ENCODE measurements at places on chromosomes 5 and 9.

DNA sequence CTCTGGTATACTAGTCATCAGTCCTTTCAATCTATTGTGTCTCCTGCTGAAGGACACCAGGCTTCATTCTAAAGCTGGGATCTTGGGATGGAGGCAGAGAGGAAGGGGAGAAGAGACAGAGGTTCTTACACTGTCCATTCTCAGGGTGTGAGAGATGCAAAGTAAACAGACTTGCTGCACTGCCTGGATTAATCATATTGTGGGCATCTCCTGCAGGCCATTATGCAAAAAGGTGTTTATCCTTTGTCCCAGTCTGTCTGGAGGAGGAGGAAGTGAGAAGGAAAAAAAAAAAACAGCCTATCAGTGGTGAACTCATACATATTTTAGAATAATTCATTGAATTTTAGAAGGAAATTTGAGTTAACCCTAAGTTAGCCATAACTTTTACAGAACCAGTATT, 92.9 kb upstream of the TNPO1 start:
- no peak overlapping the region for H3K27ac ChIP-seq
- no peaks in the 10 kb centered on the region for H3K27me3 ChIP-seq
- DNase-seq = peak; percentile 16
- no peaks in the 10 kb centered on the region for H3K36me3 ChIP-seq

- no peaks in the 10 kb centered on the region for H3K27me3 ChIP-seq
- no peak overlapping the region for H3K4me3 ChIP-seq
- no peaks in the 10 kb centered on the region for H3K4me1 ChIP-seq
- no peak overlapping the region for H3K27ac ChIP-seq
Measured at GRCh38 chr9:82922686-82923085, 140.3 kb downstream of the RASEF start.

DNA sequence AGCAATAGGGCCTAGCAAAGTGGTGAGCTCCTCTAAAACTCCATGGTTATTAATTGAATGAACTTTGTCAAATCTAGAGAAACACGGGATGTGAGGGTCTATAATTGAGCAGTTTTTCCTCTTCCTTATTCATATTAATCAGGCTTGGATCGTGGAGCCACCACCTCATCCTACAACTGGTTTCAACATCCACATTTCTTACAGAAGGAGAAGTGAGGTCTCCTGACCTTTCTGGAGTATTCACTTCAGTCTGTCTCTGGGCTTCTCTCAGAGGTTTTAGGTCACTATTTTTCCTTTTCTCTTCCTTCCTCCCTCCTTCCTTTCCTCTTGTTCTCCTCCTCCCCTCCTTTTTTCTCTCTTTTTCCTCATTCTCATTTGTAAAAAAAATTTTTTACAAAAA, 177.3 kb upstream of the ACTBL2 start:
- no peak overlapping the region for H3K27ac ChIP-seq
- no peaks in the 10 kb centered on the region for H3K36me3 ChIP-seq
- H3K4me1 ChIP-seq = no peaks in the 10 kb centered on the region
- no peak for DNase-seq
- H3K27me3 ChIP-seq = no peaks in the 10 kb centered on the region
- H3K4me3 ChIP-seq = no peak overlapping the region

DNA sequence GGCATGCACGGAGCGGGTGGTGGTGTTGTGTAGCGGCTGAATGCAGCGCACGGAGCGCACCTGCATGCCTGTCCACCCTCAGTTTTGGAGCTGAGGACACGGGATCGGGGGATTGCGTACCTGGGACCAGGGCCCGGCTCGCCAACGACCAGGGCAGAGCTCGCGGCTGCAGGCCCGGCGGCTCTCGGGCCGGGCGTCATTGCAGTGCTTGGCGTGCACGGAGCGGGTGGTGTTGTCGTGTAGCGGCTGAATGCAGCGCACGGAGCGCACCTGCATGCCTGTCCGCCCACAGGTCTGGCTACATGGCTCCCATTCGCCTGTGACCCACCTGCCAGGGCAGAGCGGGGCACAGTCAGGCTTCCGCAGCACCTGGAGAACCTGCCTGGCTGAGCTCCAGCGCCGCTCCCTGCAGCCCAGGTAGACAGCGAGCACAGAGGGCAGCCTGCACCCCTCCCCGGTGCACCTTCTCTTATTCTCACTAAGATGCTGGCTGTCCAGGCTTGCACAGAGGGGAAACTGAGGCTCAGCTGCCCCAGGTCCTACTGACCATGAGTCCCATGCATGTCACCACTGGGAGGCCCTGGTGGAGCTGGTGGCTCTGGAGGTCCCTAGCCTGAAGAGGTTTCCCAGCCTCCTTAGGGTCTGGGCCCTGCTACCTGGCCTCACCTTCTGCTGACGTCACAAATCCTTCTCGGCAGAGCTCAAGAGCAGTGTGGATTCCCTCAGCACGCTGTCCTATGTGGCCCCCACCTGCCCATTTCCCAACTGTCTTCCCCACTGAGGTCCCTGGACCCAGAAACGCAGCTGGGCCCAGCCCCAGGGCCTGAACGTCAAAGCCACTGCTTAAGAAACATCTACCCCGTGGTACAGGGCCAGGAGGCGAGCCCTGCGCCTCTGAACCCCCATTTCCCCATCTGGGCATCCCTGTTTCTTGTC, 64.9 kb downstream of the ZNF354C start:
- H3K4me1 ChIP-seq = no peaks in the 10 kb centered on the region
- H3K36me3 ChIP-seq = no peaks in the 10 kb centered on the region
- no peak overlapping the region for H3K27ac ChIP-seq
- no peak for DNase-seq

- H3K4me1 ChIP-seq = peaks cover 33% of the 10 kb centered on the region
- no peak overlapping the region for H3K4me3 ChIP-seq
- H3K27me3 ChIP-seq = no peaks in the 10 kb centered on the region
- no peak for DNase-seq
Measured at GRCh38 chr9:127539259-127539981, 72.7 kb upstream of the STXBP1 start.

- H3K4me3 ChIP-seq = no peak overlapping the region
- H3K36me3 ChIP-seq = no peaks in the 10 kb centered on the region
- no peak overlapping the region for H3K27ac ChIP-seq
- no peak for DNase-seq
- H3K27me3 ChIP-seq = peaks cover 29% of the 10 kb centered on the region
- H3K4me1 ChIP-seq = no peaks in the 10 kb centered on the region
Measured at GRCh38 chr9:3205421-3206095, 320.2 kb downstream of the RFX3 start.

DNA sequence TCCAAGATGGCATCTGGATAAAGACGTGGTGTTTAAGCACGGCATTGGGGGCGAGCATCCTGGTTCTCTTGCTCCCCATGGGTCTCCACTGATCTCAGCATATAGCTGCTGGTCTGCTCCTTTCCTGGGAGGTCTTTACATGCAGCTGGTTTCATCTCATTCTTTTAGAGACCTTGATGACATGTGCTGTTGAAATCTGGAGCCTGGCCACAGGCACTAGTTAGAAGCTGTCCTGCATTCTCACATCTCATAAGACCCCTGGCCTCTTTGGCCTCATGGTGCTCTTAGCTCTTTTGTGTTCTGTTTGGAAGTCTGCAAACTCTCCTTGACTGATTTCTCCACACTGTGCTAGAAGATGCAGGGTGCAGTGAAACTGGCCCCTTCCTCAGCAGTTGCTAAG, 113.0 kb downstream of the SMARCA2 start:
- no peak overlapping the region for H3K4me3 ChIP-seq
- peak overlapping the region; percentile 39 for H3K27ac ChIP-seq
- no peak for DNase-seq
- H3K27me3 ChIP-seq = no peaks in the 10 kb centered on the region
- peaks cover 15% of the 10 kb centered on the region for H3K4me1 ChIP-seq

GRCh38 chr5:126402621-126403555, 20.3 kb upstream of the GRAMD2B start:
- no peaks in the 10 kb centered on the region for H3K4me1 ChIP-seq
- H3K27me3 ChIP-seq = no peaks in the 10 kb centered on the region
- H3K27ac ChIP-seq = no peak overlapping the region
- H3K4me3 ChIP-seq = no peak overlapping the region

- H3K36me3 ChIP-seq = peaks cover 21% of the 10 kb centered on the region
- peak overlapping the region; percentile 60 for H3K4me3 ChIP-seq
- no peak for DNase-seq
- H3K4me1 ChIP-seq = peaks cover 67% of the 10 kb centered on the region
- H3K27me3 ChIP-seq = no peaks in the 10 kb centered on the region
Measured at GRCh38 chr5:95862671-95863382, 40.3 kb upstream of the GLRX start.

DNA sequence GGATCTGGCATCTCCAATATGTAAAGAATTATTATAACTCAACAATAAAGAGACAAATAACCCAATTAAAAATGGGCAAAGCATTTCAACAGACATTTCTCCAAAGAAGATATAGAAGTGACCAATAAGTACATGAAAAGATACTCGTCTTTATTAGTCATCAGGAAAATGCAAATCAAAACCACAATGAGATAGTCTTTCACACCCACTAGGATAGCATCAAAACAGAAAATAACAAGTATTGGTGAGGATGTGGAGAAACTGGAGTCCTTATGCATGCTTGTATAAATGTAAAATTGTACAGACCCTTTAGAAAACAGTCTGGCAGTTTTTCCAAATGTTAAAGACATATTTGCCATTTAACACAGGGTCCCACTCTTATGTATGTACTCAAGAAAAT, 39.1 kb upstream of the ITGA1 start:
- no peak overlapping the region for H3K27ac ChIP-seq
- H3K27me3 ChIP-seq = no peaks in the 10 kb centered on the region
- no peaks in the 10 kb centered on the region for H3K4me1 ChIP-seq
- no peaks in the 10 kb centered on the region for H3K36me3 ChIP-seq
- H3K4me3 ChIP-seq = no peak overlapping the region

Data from MCF 10A (cell line).